Activated CD4-positive, CD25-positive, alpha-beta regulatory T cell (primary cell): ENCODE measurements at places on chromosomes 6 and 20.

DNA sequence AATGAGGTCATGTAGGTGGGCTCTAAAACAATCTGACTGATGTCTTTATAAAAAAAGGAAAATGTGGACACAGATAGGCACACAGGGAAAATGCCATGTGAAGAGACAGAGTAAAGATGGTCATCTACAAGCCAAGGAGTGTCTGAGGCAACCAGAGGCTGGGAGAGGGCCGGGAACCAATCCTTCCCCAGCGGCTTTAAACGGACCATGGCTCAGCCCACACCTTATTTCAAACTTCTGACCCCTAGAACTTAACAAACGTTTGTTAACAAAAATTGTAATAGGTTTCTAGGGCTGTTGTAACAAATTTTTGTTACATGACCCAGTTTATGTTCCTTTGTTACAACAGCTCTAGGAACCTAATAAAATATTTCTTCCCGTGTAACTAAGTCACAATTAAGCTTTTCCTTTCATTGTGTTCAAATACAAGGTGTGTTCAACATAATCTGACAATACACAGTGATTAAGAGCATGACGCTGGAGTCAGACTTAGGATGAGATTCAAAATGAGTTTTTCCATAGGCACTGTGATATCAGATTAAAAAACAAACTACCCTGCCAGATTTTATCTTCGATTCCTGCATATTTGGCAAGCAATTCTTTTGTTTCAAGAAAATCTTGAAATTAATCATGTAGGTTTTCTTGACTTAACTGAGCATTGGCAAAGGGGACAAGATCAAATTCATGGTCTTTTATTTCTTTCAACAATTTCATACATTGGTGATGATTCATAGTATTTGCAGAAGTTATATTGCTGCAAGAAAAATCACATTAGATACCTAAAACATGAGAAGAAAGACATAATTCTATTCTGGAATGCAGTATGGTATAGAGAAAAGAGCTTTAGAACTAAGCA, 169.5 kb upstream of the RIPOR2 start:
- no peak for DNase-seq

DNA sequence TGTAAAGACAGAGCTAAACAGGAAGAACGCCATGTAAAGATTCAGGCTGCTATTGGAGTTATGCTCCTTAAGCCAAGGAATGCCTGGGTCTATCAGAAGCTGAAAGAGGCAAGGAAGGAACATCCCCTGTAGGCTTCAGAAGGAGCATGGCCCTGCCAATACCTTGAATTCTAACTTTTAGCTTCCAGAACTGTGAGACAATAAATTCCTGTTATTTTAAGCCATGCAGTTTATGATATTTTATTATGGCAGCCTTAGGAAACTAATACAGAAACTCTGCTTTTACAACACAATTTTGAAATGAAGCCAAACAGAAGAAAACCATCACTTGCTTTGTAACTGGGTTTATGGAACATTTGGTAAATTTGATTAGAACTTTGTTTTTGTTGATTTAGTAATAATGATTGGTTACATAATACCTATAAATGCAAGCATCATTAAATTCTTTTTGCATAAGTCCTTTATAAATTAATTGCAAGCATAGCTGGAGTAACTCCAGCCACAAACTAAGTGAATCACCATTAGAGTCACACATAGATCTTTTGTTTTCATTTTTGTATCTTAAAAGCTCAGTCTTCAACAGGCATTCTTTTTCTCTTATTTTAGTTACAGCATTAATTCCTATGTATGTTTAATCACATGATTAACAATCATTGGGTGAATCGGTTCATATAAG, 33.5 kb upstream of the TSPYL1 start:
- no peak for DNase-seq

- DNase-seq, result no peak
These were observed 16.7 kb upstream of the PRDM1 start for GRCh38 chr6:106069478-106069877.

GRCh38 chr20:62430311-62430853, 3.0 kb upstream of the RBBP8NL start:
- DNase-seq, result no peak

- DNase-seq, result no peak
These were observed 27.9 kb downstream of the CDYL start for GRCh38 chr6:4804095-4804494.

DNA sequence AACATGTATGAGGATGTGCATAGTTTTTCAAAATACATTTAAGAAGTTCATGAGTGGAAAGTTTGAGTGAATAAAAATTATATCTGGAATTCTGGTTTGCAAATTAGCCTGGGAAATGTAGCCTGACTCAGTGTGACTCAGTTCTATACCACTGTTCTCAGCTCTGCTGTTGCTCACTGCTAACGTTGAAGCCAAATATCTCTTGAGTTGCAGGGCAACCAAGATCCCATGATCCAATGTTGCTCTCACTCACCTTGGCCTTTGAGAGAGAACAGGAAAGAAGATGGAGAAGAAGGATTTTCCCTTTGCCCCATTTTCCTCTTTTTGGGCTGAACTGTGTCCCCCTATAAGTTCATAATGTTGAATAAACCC, 28.9 kb downstream of the PSMB9 start:
- no peak for DNase-seq

DNA sequence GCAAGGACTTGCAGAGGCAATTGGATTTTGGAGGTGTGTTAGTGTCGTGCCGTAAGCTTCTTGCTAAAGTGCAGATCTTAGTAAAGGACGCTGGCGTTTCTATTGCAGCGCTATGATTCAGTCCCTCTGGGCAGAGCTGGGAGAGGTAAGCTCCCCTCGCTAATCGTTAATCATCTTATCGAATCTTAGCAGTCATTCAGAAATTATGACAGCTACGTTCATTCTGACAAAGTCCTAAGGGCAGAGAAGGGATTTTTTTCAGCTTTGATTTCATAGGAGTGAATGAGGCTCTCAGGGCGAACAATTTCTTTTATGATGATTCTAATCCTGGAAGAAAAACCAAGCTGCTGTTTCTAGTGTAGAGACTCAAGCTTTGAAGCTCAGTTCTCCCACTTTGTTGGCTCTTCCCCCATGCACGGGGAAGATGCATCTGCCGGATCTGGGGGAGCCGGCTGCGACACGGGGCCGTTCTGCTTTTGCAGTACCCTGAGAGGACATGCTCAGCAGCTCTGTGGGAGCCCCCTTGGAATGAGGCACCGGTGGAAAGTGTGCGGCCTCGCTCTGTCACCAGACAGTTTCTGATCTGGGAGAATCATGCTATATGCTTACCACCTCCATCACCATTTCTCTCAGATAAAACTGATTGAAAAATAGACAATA, 79.1 kb upstream of the SLC22A23 start:
- no peak for DNase-seq

DNA sequence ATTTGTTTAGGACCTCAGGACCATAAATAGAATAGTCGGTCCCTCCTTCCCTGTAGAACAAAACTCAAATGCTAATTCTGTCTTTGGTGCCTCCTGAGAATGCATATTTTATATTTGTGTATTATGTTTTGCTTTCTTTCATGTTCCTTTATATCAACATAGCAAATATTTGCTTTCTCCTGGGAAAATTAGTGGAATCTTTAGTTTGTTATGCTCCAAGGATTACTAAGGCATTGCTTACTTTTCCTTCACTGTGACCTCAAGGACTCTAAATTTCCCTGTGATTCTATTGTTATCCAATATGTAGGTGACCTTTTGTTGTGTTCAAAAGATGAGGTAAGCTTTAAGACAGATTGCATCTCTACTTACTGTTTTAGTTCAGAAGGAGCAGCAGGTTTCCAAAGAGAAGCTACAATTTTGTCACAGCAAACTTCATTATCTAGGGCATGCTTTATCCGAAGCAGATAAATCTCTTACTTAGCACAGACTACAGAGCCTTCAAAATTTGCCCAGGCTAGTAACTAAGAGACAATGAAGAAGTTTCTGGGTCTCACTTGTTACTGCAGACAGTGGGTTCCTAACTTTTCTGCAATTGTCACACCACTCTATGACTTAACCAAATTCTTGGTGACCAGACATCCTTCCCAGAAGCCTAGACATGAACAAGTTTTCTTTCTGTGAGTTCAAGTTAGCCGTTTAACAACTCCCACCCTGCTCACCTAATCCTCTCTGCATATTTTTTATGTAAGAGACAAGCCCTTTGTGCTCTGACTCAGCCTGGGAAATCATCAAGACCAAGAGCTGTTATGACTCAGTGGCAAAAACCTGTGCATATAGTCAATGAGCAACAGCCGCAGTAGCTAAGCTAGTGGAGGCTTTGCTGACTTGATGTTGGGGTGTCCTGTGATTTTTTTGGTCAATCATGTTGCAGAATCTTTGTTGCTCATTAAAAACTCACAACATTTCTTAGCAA, 378.8 kb downstream of the QKI start:
- no peak for DNase-seq

- DNase-seq, result no peak
These were observed 119.9 kb upstream of the ASCC3 start for GRCh38 chr6:101001012-101001411.

DNA sequence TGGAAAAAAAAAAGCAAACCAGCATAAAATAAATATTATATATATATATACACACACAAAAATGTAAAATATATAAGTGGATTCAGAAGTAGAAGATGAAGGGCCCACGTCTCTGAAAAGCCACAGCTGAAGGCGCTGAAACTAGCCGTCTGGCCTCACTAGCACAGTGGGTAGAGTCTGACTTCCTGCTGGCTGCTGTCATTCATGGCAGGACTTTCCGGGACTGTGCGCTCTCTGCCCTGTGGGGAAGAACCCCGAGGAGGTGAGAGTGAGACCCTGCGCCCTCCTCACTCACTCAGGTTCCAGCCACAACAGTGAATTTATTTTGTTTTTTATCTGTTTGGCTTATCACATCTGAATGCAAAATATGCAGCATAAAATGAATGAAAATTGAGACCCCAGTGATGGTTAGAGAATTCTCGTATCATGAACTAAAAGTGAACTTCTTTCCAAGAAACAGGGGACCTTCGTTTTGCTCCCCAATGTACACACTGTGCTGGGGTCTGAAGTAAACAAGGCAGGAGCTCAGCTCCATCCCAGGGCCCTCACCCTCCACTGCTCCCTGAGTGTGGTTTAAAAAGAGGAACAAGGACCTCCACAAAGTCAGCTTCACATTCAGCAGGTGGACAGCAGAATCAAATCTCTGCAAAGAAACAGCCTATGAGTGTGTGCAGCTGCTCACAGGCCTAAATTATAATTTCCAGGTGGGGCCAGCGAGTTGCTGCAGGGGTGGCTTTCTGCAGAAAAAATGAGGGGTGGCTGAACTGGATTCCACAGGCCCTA, 1.3 kb upstream of the RAMACL start:
- DNase-seq, result no peak

DNA sequence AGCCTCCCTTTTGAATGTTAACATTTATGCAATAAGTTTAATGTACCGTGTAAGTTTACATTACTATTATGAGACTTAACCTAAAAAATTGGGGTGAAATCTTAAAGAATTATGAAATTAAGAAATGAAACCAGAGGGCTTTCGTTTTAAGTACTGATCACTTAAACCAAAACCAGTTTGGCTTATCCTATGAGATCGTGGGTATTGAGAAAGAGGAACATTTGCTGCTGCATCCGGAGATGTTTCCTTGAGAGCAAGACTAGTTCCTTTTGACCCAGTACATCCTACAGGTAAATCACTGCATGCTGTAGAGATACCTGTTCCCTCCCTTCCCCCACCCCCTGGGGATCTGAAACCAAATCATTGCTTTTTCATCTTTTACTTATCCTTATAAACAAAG, 201.3 kb downstream of the ESR1 start:
- no peak for DNase-seq

GRCh38 chr6:167552258-167552630, 227.4 kb downstream of the TTLL2 start:
- no peak for DNase-seq

DNA sequence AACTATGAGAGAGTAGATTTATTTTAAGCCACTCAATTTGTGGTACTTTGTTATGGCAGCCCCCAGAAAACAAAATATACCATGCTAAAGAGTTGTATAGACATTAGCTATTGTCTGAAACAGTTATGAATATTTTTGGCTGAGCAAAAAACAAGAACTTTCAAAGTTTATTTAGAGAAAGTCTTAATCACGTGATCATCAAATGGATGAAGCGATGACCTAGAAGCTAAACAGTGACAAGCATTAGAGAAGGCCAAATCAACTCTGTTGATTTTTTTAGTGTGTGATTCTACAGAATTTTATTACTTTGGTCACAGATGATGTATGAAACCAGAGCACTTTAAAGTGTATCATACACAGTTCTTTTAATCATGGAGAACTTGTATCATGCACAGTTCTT, 1247.9 kb upstream of the MAP3K7 start:
- no peak for DNase-seq

DNA sequence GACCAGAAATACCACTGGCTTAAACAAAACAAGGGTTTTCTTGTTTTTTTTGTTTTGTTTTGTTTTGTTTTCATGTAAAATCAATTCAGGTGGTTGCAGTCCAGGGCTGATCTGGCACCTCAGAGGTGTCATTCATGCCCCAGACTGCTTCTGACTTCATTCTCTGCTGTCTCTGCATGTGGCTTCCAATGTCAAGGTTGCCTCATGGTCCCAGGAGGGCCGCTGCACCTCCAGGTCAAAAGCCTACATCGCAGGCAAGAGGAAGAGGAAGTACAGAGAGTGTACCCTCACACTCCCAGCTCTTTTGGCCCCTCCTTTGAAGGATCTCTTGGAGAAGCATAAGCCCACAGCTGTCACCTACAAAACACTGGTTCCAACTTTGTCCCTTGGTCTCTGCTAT, 1.4 kb upstream of the BTN3A1 start:
- DNase-seq, result no peak

DNA sequence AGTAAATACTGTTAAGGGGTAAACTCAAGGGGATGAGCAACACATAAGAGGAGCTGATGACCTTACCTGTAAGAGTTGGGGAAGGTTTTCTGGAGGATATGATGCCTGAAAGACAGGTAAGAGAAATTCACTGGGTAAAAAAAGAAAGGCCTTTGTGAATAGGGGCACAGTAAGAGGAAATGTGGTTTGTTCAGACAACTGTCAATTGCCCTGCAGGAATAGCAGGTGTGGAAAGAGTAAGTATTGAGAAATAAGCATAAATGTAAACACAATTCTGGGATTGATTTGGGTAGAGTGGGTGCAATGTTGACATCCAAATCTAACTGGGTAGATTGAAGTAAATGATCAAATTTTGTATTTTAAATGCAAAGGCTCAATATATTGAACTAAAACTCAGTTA, 670.0 kb downstream of the DHX35 start:
- DNase-seq, result no peak

DNA sequence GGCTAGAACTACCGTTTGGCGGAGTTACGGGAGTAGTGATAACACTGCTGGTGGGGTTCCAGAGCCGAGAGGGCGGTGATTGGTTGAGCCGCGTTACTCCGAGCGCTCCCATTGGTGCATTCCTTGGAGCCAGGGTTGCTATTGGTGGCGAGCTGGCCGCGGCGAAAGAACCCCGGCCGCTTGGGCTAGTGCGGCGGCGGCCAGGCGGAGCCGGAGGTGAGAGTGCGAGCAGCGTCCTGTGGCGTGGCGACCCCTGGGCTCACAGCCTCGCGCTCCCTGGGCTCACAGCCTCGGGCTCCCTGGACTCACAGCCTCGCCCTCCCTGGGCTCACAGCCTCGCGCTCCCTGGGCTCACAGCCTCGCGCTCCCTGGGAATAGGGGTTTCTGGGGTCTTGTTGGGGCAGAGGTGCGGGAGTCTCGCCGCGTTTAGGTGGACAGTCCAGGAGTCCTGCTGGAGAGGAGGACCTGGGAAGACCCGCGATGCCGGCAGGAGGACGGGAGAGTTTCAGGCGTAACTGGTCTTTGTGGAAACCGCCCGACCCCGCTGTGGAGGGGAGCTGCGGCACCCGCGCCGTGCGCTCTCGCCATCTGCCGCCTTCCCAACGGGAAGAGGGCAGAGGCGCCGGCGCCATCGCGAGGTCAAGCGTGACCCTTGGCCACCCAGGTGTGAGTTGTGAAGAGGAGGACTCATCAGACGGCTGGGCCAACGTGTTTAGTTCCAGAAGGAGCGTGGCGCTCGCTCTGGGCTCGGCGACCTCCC, 12.2 kb downstream of the PRDM13 start:
- DNase-seq, result no peak
